ENCODE measurements at places on chromosomes 7 and 10.

DNA sequence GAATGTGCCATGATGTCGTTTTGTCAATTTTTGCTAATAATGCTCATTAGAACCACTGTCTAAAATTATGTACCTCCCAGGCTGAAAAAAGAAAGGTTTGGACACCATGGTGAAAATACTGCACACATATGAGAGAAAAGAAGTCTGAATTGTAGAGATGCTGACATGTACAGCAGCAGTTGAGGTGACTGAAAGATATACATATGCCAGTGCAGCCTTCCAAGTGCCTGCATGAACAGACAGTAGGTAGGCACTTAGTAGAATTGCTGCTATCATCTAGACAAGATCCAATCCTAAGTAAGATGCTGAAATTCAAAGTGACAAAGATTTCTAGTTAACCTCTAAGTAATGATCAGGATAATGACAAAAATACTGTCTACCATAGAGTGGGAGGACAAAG, 86.9 kb downstream of the SLC13A1 start:
- DNase-seq: no peak

DNA sequence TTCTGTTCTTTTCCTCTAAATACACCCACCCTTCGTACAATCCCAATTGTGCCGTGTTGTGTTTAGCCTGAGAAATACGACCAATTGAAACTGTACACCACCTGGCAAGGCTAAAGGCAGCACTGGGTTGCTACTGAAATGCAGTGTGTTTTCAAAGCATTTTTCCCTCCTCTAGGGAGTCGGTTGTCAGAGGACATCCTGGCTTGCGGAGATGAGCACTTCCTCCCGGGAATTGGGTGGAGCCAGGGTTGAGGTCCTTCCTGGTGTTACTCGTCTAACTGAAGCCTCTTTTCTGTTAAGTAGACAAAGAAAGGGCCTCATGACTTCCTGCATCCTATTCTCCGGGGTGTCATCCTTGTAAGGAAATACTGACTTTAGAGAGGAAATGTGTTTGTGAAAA, 133.5 kb downstream of the MTPAP start:
- no peak for DNase-seq

GRCh38 chr7:89987665-89988064, 166.6 kb upstream of the STEAP1 start:
- DNase-seq: no peak

DNA sequence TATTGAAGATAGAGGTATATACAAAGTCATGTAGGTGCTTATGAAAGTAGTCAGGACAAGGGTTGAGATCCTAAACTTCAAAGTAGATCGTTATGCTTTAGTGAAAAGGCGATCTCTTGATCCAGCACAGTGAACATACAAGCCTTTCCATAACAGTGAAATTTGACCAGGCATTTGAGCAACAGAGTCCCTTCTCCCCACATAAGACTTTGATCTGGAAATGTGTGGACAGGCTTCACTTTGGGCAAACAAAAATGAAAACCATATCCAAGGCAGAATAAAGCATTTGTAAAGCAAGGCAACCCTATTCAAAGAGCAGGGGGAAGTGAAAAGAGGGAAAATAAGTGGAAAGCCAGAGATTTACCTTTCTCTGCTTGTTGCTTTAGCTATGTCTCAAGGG, 311.9 kb upstream of the SORCS1 start:
- no peak for DNase-seq

GRCh38 chr7:138958391-138958956, 22.7 kb downstream of the KIAA1549 start:
- DNase-seq: no peak

DNA sequence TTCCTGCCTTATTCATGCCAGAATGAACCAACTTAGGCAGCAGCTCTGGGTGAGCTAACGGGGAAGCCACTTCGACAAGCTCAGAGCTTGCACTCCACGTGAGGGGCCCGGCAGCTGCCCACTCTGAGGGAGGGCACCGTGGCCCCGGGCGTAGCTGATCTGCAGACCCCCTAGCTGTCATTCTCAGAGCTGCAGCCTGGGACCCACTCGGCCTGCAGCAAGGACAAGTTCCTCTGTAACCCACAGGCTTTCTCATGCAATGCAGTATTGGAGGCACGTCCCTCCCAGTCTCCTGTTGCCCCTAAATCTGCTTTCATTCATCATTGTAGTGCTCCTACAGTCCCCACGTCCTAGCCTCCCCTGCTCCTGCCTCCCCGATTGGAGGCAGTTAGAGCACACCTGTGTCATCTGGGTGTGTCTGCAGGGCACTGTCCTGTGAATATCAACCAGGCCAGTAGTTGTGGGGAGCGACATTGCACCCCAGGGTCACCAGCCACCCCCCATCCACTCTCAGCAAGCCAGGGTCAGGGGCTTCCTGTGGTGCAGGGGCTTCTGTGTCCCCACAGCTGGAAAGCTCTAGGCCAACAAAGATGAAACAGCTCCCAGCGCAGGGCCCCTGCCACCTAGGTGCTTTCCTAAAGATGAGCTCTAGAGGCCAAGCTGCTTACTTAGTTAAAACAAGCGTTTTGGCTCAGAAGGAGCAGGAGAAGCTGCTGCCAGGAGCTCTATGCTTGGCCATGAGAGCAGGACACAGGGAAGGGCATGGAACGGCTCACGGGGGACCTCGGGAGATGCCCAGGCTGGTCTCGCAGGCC, 333.6 kb downstream of the ADARB2 start:
- no peak for DNase-seq

DNA sequence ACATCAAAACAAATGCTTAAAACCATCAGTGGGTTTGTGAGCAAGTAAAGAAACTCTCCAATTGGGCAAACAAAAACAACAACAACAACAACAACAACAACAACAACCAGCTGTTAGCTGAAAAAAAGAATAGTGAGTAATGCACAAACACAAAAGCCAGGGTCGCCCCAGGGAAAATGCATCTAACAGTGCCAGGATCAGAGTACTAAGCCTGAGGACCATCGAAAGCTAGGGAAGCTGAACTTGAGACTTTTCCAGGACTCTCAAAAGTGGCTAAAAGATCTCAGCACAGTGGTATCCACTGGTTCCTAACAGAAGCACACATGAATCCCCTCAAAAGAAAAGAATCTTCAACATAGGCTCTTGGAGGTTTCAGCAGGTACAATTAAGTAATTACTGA, 83.3 kb downstream of the CPXM2 start:
- DNase-seq: no peak

DNA sequence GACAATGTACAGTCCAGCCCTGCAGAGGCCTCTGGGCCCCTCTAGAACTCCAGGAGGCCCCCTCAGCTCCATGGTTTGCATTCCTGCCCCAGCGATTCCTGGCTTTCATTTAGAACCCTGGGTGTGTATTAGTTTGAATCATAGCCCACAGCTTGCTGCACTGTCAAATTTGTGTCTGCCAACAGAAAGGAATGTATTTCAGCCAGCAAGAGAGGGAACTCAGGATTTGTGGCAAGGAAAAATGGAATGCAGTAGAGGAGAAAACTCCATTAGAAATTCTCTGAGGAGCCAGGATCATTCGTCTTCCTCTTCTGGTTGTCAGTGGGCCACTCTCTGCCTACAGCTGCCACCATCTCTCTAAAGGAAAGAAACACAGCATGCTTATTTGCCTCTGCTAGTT, 27.9 kb upstream of the WDR11 start:
- no peak for DNase-seq

DNA sequence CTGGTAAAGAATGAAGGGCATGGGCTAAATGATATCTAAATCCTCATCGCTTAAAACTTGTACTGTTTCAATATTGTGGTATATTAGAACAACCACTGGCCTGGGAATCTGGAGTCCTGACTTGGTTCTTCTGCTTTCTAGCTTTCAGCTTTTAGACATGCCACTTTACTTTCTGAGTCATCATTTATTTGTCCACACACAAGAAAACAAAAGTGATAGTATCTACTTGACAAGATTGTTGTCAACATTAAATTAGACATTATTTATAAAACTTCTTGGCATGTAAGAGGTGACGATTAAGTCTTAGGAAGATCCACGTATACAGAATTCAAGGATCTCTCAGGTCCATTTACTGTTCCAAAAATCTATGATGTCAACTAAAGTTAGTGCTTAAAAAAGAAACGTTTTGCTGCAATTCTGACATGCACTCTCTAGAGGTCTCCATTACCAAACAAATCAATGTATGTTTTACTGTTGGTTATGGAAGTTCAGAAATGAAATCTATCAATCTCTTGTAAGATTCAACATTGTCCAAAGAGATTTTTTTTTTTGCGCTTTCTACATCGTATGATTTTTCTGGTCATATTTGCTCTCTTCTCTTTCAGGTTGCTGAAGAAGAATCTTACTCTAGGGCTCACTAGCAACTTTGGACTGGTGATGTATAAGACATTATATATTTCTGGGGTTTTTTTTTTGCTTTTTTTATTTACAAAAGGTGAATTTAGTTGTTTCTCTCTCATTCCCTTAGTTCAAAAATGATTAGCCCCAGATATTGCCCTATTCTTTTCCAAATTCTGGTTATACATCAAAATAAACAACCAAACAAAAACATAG, 53.6 kb upstream of the DYNC1I1 start:
- DNase-seq: no peak

DNA sequence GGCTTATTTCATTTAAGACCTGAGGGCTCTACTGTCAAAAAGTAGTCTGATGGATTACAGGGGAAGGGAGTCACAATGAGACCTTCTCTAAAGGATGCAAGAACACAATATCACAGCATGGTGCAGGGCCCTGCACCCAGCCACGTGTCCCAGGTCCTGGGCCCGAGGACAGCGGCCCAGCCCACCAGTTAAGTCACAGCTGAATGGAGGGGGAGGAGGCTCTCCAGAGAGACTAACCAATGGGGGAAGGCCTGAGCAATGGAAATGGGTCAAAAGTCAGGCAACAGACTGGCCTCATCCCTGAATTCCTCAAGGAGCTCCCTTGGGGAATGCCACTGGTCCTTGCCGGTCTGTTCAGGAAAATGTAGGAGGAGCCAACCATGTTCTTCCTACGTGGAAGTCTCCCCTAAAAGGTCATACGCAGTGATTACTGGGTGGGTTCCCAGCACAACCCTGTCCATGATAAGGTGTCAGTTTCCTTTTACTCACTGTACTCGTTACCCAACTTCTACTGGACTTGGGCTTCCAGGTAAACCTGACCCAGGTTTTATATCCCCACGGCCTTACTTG, 28.3 kb downstream of the CCDC3 start:
- DNase-seq: no peak

DNA sequence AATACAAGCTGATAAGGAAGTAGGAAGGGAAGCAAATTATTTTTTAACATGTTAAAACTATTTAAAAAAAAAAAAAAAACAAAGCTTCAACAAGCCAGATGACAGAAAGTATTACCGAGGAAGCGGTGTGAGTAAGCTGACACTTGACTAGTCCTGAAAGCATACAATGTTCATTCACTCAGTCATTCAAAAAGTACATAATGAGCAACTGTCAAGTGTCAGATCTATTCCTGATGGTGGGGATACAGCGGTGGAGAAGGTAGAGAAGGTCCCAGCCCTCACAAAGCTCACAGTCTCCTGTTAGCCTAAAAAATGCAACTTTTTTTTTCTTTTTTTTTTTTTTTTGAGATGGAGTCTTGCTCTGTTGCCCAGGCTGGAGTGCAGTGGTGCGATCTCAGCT, 40.0 kb downstream of the RAPGEF5 start:
- DNase-seq: no peak

GRCh38 chr10:99520040-99520846, 12.5 kb upstream of the NKX2-3 start:
- DNase-seq: no peak

DNA sequence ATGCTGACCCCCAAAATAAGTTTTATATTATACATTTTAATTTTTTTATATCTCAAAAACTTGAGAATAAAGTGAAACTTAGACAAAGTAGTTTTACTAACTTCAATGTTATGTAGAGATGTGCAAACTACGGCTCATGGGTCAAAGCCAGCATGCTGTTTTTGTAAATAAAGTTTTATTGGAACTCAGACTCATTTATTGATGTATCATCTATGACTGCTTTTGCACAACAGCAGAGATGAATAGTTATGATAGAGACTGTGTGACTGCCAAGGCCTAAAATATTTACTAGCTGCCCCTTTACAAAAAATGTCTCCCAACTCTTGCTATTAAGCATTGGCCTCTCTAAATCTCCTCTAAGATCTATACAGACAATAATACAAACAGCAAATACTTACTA, 12.4 kb downstream of the MTPN start:
- DNase-seq: no peak

DNA sequence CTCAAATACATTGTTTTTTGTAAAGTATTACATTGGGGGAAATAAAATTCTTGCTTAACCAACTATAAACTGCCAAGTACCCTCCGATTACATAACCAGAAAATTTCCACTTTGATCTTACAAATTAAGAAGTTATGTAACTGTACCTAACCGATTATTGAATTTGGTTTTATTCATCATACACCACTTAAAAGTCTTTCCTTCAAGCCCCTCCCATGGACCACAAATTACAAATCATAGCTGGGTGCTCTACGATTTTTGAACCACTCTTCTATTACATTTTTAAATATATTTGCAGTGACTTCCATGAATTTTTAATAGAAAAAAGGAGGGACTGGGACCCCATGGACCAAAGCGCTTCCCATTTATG, 630 bp downstream of the ZNF680 start:
- DNase-seq: no peak

GRCh38 chr7:47651355-47652317, 69.7 kb upstream of the TNS3 start:
- DNase-seq: no peak

- DNase-seq: no peak
These were observed 21.5 kb upstream of the INPP5A start for GRCh38 chr10:132515811-132516726.

- DNase-seq: no peak
These were observed 38.5 kb upstream of the TMEM168 start for GRCh38 chr7:112828696-112829095.

- no peak for DNase-seq
These were observed 10.0 kb downstream of the HHEX start for GRCh38 chr10:92699518-92700381.

- no peak for DNase-seq
These were observed 19.6 kb downstream of the CALML3 start for GRCh38 chr10:5544216-5544805.

DNA sequence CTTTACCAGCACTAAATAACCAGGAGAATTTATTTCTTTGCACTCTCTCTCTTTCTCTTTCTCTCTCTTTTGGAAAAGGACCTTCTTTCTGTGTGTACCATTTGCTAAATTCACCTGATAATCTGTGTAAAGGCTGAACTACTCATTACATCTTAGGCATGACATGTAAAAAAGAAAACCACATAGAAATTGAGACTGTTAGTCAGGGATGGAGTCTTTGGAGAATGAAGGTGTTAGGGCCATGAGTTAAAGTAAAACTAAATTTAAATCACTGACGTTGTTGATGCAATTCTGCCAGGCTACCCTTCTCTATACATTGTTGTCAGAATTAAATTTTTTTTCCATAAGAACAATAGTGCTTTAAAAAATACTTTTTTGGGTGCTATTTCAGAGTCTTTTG, 263.3 kb downstream of the PTEN start:
- no peak for DNase-seq

DNA sequence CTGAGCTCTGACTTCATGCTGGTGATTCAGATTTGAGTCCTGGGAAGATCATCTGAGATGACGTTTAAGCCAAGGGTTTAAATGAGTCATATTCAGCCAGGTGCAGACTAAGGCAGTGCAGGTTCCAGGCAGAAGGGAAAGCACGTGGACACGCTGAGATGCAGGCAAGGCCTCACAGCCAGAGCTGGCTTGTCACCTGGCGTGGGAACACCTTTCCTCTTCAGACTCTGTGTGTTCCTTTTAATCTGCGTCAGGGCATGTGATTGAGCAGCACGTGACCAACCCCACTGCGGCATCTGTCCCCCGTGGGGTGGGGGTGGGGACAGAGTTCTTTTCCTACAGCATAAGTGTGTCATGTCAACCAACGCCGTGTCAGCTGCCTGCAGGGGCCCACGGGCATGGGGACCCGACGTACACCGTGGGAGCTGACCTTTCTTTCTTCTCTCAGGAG, 10.7 kb upstream of the IDI2 start:
- no peak for DNase-seq

Data from stimulated activated CD4-positive, alpha-beta T cell treated with anti-CD3 and anti-CD28 coated beads, Interleukin-12 subunit alpha, Interleukin-12 subunit beta, amount 100 ng/mL, for 4 hours (primary cell).